Upper lobe of left lung (tissue), 6 donors: ENCODE measurements at places on chromosomes 2 and 18. TPM values are rescaled to one million over a fixed set of nuclear protein-coding genes. Genes with fewer than 3 reads are reported as not detected.

DNA sequence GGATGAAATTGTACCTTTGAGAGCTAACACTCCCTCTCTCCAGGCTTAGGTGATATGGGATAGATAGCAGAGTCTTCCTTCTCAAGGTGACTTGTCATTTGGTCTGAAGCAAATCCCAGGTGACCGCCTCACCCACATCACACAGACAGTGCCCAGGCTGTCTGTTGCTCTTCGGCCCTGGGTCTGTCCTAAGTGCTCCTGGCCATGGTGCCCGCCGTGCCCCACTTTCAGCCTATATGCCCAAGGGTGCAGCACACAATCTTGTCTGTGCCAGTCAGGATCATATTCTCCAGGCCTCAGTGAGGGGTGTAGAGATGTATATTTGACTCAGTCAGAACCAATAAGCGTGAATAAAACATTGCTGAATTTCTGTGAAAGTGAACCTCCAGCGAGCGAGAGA is 326.8 kb downstream of the DYSF start:
- DNase-seq: no peak

DNA sequence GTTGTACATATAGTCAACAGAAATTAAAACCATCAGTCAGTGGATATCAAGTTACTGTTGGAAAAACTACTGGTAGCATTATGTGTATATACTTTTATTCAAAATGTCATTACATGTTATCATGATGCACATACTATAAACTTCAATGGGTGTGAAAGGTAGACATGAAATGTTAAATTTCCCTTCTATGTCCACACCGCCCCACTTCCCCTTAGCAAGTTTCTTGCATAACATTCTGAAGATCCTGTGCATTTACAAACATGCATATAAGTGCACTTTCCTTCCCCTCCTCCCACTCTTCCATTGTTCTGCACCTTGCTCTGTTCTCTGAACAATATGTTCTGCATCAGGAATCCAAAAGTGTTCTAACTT is 16.6 kb upstream of the HK2 start:
- DNase-seq: no peak

DNA sequence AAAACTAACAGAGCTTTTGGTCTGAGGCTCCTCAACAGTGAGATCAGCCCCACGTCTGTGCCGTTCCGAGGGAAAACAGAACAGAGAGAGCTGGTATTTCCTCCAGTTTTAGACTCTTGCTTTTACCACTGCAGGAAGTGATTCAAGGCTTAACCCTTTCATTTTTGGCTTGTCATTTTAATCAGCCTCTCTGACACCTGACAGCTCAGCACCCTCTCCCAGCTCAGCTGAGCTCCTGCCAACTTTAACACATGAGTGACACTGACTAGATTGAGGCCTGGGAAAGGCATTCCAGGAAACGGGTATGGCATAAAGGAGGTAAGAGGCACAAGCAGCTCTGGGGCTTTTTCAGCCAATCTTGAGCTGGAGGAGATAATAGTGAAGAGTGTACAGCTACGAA is 239.4 kb upstream of the SKOR2 start:
- no peak for DNase-seq

DNA sequence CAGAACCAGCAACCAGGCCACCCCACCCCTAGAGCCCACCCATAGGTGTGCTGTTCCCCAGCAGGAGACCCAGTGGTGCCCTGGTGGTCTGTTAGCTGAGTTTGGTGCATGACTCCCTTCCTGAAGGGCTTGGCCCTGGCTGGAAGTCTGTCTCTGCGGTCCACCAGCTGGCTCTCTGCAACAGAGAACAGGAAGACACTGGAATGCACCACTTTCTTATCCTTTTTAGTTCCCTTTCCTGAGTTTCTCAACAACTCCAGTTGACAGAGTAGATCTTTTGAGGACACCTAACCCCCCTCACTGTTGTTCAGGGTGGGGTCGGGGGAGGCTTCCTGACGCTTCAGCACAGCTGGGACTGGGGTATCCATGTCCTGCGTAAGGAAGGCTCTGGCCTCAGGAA is 11.9 kb upstream of the RPL37A start:
- peak; percentile 32 for DNase-seq

DNA sequence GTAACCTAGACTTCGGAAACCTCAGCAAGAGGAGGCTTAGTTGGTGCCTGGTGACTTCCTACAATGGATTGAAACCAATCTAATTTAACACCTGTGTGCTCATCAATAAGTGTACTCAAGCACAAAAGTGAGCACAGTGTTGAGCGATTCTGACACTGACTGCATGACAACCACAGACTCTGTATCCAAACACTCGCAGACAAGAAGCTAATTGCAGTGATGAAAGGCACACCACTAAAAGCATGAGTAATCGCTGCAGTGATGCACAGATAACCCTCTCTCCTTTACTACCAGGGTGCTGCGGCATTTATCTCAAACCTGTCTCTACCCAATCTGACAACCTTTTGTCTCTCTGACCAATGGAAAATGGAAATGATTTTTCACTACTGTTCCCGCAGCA is 168.1 kb downstream of the AFF3 start:
- no peak for DNase-seq

DNA sequence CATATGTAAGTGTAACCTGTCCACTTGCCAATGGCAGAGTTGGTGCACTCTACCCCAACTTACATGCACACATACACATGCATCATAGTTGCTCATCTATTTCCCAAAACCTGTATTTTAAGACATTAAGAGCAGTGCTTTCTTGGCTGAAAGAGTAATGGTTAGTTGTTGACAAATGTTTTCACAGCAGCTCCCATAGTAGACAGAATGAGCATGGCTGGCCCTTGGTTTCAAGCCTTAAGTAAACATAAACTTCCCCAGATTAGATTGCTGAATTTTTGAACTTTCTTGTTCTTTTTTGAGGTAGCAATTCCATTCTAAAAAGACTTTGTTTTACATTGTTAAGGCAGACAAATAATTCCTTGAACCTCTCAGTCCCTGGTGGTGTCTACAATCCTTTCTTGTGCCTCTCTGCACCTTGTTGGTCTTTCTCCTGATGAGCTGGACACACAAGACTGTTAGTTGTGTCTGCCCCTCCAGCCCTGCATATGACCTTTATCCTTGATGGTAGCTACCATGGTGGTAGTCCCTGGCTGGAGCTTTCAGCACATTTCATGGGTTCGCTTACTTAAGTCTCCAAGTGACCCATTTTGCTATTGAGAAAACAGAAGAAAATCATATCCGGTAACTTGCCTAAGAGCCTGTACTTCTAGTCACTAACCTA is 580.1 kb upstream of the ID2 start:
- DNase-seq: no peak

DNA sequence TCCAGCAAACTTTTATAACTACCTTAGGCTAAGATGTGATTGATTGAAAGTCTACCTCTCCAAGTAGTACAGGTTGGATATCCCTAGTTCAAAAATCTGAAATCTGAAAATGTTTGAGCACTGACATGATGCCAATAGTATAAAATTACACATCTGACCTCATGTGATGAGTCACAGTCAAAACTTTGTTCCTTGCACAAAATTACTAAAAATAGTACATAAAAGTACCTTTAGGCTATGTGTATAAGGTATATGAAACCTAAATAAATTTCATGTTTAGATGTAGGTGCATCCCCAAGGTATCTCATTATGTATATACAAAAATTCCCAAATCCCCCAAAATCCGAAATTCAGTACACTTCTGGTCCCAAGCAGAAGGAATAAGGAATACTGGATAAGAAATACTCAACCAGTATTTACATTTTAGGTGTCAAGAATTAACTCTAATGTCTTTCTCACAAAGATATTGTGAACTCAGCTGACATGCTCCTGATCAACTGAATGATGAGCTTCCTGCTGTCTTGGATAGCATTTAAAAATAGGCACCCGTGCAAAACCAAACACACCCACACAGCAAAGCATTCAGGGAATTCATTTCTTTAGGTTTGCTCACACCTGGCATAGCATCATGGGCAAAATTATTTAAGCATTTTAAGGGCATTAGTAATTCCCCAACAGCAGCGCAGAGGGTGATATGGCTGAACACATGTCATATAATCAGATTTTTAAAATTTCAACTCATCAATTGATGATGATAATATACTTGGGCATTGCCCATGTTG is 497.4 kb upstream of the MEIS1 start:
- no peak for DNase-seq

ADCYAP1 gene
- not detected for total RNA-seq

- peak; percentile 58 for DNase-seq
Observed at GRCh38 chr2:25316101-25316500, 25.6 kb downstream of the DNMT3A start.

SRD5A2 gene
- 0.09 TPM for total RNA-seq

CRYBA2 gene
- total RNA-seq: not detected

DNA sequence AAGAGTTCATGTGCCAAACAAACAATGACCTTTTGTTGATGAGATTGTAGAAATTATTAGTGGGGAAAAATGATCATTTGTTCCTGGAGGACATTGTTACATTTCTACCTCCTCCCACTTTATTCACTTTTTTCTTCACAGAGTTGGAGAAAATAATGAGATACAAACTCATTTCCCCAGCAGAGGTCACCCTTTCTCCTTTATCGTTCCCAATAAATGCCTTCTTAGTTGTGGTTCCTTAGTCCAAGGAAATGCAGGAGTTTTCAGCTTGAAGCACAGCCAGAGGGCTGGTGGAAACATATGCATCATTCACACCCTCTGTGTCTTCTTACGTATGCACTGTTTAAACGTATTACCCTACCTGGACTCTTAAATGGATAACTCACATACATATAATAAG is 108.8 kb downstream of the SLC4A3 start:
- no peak for DNase-seq

ASB18 gene
- not detected for total RNA-seq

DNA sequence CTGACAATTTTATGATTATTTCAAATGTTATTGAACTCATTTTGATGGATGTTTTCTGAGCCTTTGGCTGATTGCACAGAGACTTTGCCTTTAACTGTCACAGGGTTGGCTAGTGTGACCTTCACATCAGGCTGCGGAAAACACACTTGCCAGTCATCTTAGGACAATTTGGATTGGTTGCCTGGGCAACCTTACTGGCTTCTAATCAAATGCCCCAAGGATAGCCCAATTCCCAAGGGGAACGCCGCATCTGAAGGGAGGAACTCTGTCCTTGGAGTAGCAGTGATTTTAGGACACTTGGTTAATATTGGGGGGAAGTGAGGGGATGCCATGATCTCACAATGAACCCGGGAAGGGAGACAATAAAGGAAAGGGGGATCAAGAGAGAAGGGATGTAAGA is 29.5 kb downstream of the OSBPL6 start:
- no peak for DNase-seq

CNGA3 gene
- total RNA-seq: not detected

DNA sequence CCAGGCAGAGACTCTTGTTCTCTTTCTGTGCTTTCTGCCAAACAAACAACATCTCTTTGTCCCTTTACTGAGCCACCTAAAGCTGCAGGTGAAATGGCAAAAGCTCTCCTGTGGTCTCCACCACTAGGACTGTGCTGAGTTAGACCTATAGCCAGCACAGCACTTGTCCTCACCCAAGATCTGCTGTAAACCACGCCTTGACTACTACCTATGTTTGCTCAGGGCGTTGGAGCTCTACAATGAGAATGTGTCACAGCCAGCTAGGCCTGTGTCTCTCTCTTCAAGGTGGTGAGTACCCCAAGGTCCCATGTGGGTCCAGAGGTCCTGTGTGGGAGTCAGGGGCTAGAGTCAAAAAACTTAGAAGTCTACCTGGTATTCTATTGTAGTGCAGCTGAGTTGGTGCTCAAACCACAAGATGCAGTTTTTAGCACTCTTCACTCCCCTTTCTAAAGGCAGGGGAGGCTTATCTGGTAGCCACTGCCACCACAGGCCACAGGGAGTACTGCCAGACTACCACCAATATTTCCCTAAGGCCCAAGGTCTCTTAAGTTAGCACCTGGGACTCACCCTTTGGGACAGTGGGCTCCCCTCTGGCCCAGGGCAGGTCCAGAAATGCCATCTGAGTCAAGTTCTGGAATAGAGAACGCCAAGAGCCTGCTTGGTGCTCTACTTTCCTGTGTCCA is 96.8 kb upstream of the RPRM start:
- DNase-seq: no peak

DNA sequence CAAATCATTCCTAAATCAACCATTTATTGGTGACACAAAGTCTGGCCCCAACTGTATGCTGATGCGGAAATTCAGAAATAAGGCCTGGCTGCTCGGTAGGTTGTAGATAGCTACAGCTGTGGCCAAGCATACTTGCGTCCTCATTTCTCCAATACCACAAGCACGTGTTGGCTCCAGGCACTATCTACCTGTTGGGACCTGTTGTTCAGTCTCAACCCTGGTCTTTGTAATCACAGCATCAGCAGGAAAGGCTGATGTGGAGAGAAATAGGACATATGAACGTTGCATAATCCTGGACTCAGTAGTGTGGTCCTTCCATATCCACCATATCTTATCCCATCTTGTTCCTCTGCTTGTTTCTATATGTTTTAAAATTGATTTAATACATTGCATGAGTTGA is 212.6 kb downstream of the PMAIP1 start:
- no peak for DNase-seq

GRCh38 chr18:9827793-9828505 is 57.8 kb upstream of the TXNDC2 start:
- DNase-seq: peak; percentile 46

DNA sequence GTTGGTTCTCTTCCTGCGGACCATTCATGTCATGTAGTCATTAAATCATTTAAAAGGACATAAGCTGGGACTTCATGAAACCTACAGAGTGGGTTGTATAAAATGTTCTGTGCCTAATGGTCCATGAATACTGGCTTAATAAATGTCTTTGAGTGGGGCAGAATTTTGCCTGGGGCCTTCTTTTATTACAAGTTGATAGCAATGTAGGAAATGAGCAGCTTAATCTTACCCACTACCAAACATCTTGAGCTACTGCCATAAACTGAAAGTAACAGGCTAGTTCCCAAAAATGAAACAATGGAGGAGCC is 130.9 kb downstream of the TMEM17 start:
- DNase-seq: no peak

PROKR1 gene
- not detected for total RNA-seq

- DNase-seq: no peak
Observed at GRCh38 chr2:25790074-25790790, 88.1 kb downstream of the ASXL2 start.

GRCh38 chr18:12424252-12424651 is 16.5 kb downstream of the PRELID3A start:
- no peak for DNase-seq

SERPINB3 gene
- not detected for total RNA-seq

DNA sequence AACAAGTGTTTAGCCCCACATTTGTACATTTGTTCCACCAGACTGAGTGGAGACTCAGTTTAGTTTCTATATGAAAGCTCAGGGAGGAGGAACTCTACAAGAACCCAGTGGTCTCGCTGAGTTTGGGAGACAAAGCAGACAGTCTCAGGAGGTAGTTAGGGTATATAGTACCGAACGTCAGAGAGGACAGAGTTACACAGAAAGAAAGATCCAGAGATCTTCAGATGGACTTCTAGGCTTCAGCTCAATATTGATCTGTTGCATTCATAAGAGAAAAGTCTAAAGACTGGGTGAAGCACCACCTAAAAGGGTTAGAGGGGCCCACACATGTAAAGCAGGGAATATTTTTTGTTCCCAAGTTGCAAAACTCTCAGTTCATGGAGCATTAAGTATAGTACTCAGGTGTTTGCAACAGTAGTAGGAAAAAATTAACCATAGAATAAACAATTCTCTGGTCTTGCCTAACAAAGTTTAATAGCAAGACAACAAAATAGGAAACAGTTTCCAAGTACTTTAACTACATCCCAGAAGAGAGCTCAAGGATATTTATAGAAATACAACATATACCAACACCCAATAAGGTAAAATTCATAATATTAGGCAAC is 4.2 kb downstream of the TFPI start:
- no peak for DNase-seq

C2orf66 gene
- not detected for total RNA-seq
